ENCODE measurements at places on chromosomes 12 and 14. TPM values are rescaled to one million over a fixed set of nuclear protein-coding genes. Genes with fewer than 3 reads are reported as not detected.

- DNase-seq = no peak
Observed at GRCh38 chr12:54526812-54527630, 22.4 kb upstream of the PDE1B start.

DNA sequence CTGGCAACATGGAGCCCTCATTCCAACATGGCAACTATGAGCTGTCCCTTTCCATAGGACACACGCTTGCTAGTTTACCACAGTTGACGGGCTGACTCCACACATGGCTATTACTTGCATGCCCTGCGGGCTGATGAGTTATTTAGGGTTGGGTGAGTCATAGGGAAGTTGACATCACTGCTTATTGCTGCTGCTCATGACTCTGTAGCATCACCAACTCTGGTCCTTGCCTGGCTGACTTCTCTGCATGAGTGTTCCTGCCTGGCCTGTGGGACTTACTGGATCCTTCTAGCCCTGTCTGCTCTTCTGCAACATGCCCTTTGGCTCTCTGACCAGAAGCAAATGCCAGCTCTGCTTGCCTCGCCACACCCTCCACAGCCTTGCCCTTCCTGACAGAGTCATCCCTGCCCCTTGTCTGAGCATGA, 199.5 kb downstream of the ANO6 start:
- DNase-seq = no peak

DNA sequence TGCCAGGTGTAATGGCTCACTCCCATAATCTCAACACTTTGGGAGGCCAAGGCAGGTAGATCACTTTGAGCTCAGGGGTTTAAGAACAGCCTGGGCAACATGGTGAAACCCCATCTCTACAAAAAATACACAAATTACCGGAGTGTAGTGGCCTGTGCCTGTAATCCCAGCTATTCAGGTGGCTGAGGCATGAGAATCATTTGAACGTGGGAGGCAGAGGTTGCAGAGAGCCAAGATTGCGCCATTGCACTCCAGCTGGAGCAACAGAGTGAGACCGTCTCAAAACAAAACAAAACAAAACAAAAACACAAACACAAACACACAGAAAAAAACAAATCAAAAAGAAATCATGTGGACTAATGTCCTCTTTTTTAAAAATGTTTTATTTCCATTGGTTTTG, 104.4 kb downstream of the NUAK1 start:
- no peak for DNase-seq

DNA sequence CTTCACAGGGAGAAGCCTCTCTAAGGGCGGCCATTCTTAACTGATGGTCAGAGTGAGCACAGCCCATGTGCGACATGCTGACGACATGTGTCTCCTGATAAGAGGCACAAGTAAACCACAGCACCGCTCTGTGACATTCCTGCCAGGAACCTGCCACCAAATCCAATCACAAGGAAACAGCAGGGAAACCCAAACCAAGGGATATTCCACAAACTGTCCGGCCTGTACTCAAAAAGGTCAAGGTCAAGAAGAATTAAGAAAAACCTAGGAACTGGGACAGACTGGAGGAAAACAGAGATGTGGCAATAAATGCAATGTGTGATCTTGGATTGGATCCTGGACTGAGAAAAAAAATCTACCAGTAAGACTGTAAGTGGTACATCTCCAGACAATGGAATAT, 91.9 kb downstream of the SYNE3 start:
- DNase-seq = no peak

GRCh38 chr12:1533602-1534304, 60.6 kb downstream of the FBXL14 start:
- DNase-seq = peak; percentile 38

DNA sequence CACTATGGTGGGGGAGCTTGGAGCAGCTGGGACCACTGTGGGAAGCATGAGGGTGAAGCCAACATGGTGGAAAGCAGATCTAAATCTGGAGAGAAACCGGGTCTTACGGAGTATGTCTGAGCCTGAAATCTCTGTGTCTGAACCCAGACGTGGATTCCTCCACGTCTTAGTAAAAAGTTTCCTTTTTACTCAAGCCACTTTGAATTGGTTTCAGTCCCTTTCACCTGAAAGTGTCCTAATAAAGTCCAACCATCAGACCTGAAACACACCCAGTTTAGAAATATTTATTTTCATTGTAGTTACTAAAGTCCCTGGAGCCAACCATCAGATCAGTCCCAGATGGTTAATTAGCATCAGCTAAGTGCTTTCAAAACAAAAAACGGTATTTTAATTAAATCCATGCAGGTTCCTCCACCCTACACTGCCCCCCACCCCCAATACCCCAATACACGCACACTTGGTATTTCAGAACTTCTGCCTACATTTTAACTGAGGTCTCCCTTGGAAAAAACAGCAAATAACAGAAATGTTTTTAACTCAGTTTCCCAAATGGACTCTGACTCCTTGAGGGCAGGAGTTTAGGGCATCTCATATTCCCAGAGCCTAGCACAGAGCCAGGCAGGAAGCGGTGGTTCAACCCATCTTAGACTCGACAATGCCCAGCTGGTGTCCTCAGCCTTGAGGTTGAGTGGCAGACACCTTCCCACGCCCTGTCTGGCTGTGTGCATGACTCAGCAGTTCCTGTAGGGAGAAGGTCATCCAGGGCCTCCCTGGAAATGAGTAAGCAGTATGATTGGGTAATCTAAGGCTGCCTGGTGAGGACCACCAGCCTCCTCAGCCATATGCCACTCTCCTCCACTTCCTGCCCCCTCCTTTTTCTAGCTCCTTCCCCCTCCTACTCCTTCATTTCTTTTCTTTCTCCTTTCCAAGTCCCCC, 175.8 kb downstream of the TTC8 start:
- no peak for DNase-seq

DNA sequence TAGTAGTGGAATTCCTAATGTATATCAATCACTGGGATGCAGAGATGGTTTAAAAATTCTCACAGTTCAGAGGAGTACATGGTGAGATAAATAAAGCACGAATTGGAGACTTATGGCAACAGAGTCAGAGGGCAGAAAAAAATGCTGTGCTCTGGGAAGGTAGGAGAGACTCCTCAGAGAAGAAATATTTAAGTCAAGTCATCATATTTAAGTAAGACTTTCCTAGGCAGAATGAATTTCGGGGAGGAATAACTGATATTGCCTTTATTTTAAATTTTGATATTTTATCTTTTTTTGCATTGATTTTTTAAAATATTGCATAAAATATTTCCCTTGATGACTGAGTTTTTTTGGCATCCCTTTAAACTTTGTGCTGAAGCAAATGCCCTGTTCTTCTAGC, 67.4 kb downstream of the OTOGL start:
- DNase-seq = no peak

Gene FAIM2
- 0.72 TPM for polyA plus RNA-seq

- no peak for DNase-seq
Observed at GRCh38 chr12:38515912-38516311, 199.3 kb downstream of the ALG10B start.

DNA sequence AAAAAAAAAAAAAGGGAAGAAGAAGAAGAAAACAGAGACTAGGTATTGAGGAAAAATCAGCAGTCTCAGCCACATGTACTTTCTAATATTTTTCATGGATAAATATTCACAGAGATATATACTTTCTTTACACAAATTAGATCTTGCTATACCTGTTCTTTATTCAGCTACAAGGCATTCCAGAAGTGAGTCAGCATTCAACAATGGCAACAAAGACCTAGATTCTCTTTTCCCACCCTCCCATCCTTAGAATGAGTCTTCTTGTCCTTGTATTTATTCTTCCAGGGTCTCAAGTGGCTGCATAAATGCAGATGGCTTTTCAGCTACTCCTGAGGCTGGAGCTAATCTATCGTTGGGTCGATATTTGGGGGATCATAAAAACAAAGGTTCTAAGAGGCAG, 93.0 kb downstream of the NT5DC3 start:
- no peak for DNase-seq

Gene NPFF
- polyA plus RNA-seq = not detected

Gene LRIG3
- polyA plus RNA-seq = not detected

Gene TMEM119
- polyA plus RNA-seq = 0.66 TPM

Gene ZC2HC1C
- 1.1 TPM for polyA plus RNA-seq

DNA sequence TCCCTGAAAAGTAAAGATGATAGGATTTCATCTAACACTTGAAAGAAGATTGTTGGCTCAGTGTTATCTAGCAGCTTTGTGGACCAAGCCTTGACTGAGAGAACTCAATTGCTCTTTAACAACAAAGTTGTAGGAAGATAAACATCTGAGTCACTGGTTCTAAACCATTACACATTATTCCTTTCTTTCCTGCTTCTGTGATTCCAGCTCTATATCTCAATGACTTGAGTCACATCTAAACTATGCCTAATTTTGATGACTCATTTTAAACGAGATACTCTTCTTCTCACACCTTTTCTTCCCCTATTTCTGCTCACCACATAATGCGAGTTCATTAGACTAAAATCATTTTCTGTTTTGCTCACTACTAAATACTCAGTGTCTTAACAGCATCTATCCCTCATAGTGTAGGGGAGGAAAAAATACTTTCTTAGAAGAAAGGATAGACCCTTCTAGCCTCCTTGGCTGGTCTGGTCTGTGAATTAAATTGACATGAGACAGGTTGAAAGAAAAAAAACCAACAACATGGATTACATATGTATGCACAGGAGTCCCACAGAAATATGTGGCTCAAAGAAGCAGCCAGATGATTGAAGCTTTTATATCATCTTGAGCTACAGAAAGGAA, 201.4 kb downstream of the C12orf50 start:
- DNase-seq = no peak

Gene TAS2R10
- polyA plus RNA-seq = not detected

- peak; percentile 43 for DNase-seq
Observed at GRCh38 chr14:64762044-64763034, 58.1 kb downstream of the PLEKHG3 start.

Gene IL26
- 0.28 TPM for polyA plus RNA-seq

Gene TSPAN8
- not detected for polyA plus RNA-seq

Gene SMAGP
- polyA plus RNA-seq = 28.9 TPM

Measured in CD8-positive, alpha-beta memory T cell (primary cell).